ENCODE measurements at places on chromosomes 3 and 15. TPM values are rescaled to one million over a fixed set of nuclear protein-coding genes. Genes with fewer than 3 reads are reported as not detected.

DNA sequence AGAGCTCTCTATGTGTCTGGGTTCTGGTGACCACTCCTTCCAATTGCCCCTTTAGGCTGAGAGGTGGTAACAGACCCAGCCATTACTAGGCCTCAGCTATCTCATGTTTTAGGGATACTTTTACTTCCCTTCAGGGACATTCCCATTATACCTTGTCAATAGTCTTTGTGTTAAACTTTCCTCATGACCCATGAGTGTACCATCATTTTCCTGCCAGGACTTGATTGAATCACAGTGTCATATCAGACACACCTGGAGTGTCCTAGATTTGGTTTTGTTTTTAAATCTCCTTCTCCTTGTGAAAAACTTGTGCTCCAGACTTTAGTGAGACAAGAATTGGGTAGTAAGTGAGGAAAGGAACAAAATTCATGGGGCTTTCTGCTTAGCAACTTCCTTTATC is 136.6 kb downstream of the KCNAB1 start:
- no peak for DNase-seq

GRCh38 chr15:58057559-58057958 is 8.0 kb downstream of the ALDH1A2 start:
- DNase-seq, result no peak

GRCh38 chr3:119395923-119396358 is 67.5 kb downstream of the TMEM39A start:
- DNase-seq, result no peak

GRCh38 chr3:134685929-134686802 is 35.3 kb upstream of the KY start:
- DNase-seq, result no peak

DNA sequence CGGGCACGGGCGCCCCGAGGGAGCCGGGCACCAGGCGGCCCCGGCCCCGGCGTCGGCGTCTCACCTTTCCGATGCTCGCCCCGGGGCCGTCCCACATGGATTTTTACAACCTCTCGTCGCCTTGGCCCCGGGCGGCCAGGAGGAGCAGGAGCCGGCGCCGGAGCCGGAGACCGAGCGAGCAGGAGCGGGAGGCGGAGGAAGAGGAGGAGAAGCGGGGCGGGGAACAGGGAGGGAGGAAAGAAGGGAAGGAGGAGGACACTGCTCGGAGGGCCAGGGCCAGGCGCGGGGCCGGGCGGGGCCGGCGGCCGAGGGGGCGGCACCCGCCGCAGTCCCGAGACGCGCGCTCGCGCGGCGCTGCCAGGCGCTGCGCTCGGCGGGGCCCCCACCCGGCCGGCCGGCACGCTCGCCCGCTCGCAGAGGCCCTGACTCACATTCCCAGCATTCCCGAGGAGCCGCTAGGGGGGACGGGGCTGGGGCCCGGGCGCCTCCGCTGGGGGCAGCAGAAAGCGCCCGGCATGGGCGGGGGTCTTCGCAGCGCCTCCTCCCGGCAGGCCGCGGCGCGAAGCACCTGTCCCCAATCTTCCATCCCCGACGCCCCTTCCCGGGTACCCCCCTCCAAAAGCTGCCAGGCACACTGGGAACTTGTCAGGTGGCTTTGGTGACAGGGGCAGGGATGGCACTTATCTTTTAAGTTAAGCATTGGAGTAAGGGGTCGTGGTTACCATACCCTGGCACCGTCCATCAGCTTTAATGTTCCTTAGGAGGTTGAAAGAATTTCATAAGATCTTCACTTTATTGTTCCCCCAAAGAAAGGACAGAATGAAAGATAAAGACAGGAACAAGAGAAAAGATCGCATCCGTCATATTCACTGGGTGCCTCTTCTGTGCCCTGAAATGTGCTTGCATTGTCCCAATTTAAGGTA is at the start of gene ERC2:
TSS of gene ERC2 (minus strand) at position 284 of the 923 bp plus-strand sequence.
- no peak for DNase-seq

DNA sequence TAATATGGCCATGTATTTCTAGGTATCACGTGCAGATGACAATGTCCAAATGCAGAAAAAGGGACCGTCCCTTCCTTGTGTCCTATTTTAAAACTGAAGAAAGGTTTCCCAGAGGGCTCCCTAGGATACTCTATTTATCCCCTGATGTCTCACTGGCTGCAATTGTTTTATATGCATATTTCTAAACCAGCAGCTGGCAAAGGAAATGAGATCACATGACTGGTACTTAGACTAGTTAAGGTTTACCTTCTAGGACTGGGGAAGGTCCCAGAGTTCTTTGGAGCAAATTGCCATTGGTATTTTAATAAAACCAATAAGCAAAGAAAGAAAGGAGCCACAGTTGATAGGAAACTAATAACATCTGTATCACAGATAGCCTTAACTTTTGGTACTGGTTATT is 29.5 kb downstream of the GTF2E1 start:
- DNase-seq, result no peak

- DNase-seq, result no peak
These were observed 81.1 kb downstream of the CCK start for GRCh38 chr3:42184651-42185443.

The CD200R1 gene
- total RNA-seq, result not detected

The GPR149 gene
- total RNA-seq, result not detected

The KBTBD13 gene
- not detected for total RNA-seq

DNA sequence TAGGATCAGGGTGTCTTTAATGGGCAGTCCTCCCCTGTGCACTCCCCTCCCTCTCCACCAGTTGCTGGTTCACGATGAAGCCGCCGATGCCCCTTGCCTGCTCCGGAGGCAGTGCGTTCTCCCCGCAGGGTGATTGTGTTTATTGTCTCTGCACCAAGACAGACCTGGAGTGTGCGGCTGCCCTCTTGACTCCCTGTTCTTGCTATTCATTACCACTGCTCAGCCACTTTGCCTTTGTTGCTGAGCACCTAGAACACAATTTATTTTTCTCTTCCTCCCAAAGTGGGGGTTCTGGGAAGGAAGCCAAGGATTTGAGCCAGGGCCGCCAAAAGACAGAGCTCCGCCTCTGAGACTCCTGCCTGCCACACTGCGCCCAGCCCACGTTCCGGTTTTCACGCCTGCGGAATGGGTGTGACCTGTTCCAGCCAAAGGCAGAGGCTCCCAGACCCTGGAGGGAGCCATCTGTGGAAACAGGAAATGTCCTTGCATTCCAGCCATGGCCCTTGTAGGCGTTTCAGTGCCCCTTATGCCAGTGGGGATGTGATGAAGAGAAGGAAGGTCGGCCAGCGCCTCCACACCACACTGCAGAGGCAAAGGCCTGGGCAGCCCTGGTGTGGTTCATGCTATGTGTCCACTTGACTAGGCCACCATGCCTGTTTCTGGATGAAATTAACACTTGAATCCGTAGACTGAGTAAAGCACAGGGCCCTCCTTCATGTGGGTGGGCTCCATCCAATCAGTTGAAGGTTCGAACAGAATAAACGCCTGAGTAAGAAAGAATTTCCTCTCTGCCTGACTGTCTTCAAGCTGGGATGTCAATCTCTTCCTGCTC is 85.8 kb downstream of the HMG20A start:
- no peak for DNase-seq

DNA sequence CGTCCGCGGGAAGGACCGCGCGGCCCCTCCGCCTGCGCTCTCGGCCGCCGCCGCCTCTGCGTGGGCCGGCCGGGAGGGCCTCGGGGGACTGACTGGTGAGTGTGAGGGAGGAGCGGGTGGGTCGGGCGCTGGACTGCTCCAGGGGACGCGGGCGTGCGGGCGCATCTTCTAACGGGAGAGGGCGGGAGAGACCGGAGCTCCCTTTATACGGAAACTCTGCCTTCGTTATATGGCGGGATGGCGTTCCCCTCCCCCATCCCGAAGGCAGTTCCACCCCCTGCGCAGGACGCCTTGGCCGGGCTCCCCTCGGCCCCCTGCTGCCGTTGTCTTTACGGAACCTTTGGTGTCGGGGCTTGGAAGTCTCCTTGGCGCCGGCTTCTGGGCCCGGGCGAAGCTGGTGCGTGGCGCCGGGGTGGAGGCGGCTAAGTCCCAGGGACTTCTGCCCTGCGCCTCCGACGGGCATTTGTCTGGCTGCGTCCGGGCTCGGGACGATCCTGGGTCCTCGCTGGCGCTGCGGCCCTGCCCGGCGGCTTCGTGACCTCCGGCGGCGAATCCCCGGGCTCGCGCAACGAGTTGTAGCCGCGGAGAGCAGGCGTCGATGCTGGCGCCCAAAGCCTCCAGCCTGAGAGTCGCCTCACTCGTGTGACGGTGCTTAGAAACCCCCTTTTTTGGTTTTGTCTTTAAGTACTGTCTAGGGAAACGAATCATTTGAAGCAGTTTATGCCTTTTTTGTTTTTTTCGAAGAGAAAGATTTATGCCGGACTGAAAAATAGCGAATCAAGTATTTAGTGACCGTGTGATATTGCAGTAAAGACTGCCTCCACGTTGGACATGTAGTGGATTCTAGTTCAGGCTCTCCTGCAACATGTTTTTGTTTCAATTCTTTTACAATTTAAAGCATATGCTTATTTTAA is 623 bp downstream of the ZNF639 start:
- peak; percentile 87 for DNase-seq

- no peak for DNase-seq
These were observed 87.7 kb upstream of the ABHD17C start for GRCh38 chr15:80607287-80607980.

GRCh38 chr3:103991461-103992115 is 1375.1 kb upstream of the ALCAM start:
- peak; percentile 65 for DNase-seq

The KLHL40 gene
- not detected for total RNA-seq

The CXCR6 gene
- total RNA-seq, result not detected

DNA sequence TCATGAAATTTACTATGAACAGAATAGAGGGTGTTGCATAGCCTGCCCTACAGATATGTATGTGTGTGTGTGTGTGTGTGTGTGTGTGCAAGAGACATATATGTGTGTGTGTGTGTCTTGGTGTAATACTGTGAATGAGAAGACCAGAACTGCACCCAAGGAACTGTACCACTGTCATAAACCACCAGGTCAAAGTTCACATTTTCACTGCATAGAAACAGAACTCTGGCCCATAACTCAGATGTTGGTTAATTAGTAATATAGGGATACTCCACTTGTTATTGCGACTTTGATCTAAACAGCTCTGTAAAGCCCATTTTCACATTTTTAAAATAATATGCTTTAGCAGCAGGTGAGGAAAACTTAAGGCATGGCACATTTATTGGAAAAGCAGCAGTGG is 111.8 kb downstream of the IGF2BP2 start:
- no peak for DNase-seq

GRCh38 chr3:39144748-39145380 is 8.5 kb downstream of the CSRNP1 start:
- no peak for DNase-seq

- no peak for DNase-seq
These were observed 282.5 kb upstream of the ICE2 start for GRCh38 chr15:60761505-60761845.

DNA sequence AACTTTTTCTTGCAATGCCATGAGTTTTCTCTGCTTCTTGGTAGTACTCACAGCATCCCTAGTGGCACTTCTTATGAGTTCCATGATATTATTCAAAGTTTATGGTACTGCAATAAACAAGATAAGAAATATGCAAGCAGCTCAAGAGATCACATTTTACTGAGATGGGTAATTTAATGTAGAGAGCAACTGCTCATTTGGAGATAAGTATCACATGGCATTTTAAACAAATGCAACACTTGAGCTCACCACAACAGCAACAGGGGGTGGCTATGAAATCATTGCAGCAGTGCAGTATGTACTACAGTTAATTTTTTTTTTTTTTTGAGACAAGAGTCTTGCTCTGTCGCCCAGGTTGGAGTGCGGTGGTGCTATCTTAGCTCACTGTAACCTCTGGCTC is 85.1 kb downstream of the WDR49 start:
- DNase-seq, result no peak

DNA sequence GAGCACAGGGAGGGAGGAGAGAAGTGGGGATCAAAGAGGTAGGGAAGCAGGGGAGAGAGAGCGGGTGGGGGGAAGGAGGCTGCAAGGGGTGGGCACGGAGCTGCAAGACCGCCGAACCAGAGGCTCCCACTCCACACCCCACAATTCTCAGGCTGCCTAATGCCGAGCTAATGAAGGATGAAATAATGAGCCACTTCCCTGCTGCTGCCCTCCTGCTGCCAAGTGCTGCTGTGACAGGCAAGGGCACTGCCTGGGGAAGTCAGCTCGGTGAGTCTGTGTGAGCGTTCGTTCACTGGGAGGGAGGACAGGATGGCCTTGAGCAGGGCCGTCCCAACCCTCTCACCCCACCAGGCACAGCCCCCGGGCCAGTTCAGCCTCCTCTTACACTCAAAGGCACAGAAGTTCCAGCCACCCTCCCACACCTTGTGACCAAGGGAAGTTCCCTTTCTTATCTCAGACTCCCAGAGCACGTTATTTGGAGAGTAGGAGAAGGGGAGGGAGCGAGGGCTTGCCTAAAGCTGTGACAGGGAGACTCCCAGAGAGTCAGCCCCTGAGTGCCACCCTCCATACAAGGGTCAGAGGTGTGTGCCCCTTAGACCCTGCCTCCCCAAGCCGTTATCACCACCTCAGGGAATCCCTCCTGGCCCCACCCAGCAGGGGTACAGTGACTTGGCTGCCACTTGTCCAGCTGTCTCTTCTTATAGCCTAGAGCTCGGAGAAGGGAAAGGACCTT is 12.4 kb downstream of the GLYCTK start:
- peak; percentile 52 for DNase-seq

DNA sequence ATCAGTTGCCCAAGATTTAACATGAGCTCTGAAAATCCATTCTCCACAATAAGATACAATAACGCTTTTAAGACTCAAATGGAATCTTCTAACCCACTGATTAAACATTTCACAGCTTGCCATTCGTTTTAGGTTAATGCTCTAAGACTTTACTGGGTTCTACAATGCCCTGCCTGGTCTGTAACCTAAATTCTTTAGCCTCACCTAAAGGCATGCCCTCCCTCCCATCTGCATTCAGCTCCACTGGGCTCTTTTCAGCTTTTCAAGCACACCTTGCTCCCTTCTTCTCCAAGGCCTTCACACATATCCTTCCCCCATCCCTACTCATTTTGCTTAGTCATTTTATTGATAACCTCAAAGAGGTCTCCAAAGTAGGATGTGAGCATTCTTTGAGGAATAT is 290.9 kb downstream of the LSAMP start:
- no peak for DNase-seq

GRCh38 chr15:90400759-90401314 is 12.8 kb downstream of the IQGAP1 start:
- DNase-seq, result peak; percentile 93

GRCh38 chr3:37202035-37202434 is 27.7 kb upstream of the LRRFIP2 start:
- no peak for DNase-seq

GRCh38 chr3:194730365-194730764 is 44.7 kb downstream of the FAM43A start:
- DNase-seq, result peak; percentile 92

- no peak for DNase-seq
These were observed 53.7 kb downstream of the TP53BP1 start for GRCh38 chr15:43439268-43439667.

The CYP1A1 gene
- not detected for total RNA-seq

GRCh38 chr3:185724761-185725160 is 100.1 kb downstream of the IGF2BP2 start:
- no peak for DNase-seq

Data from Karpas-422 (cell line).